ENCODE measurements at places on chromosomes 5 and 9. TPM values are rescaled to one million over a fixed set of nuclear protein-coding genes. Genes with fewer than 3 reads are reported as not detected.

- no peak for DNase-seq
These were observed 34.0 kb downstream of the B4GALT1 start for GRCh38 chr9:33133186-33133585.

DNA sequence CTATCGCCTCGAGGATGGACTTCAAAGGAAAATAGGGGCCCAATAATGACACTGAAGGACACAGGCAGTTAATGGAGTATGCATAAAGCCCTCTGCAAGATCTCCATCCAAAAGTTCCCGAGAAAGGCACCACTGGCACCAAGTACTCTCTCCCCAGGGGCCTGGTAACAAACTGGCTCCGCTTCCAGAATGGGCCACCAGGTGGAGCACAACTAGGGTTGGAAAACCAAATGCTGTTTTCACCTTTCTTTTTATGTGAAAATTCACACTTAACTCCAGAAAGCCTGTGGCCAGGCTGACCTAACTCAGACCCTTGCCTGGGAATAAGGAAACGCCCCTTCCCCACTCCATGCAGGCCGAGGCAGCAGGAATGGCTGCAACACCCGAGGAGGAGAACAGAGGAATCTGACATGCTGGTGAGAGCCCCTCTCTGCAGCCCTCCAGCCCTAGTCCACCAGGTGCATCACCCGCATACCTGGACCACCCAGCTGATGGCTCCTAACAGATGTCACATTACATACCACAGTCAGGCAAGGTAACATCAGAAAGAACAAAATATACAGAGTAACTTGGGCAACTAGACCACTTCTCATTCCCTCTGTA, 42.8 kb downstream of the CAMSAP1 start:
- peak; percentile 25 for DNase-seq

DNA sequence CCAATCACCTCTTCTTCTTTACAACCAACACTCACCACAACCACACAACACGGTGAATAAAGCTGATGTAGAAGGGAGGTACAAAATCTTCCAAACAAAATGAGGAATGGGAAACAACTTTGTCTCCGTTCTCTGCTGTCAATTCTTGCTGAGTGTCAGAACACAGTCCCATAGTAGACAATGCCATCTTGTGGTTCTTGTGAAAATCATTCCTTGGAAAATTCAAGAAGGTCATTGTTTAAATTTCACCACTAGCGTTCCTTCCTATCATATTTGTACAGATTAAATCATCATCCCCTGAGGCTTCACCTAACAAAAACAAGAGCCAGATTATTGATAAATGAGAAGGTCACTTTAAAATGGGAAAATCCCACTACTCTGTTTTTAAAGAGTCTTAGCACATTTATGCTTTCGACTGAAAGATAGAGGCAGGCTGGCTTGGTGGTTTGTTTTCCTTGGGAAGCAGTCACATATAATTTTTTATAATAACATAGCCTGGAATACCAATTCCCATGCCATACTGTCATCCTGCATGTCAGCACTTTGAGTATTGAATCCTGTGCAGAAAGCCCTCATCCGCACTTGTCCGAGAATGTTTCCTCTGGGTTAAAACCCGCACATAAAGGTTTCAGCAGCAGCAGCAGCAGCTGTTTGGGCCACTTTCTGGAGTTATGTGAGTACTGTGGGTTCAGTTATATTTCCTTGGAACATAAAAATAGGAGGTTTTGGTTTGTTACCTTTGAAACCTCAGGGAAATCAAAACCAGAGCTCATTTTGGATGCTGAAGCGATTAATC, 395.0 kb upstream of the SMARCA2 start:
- peak; percentile 20 for DNase-seq

DNA sequence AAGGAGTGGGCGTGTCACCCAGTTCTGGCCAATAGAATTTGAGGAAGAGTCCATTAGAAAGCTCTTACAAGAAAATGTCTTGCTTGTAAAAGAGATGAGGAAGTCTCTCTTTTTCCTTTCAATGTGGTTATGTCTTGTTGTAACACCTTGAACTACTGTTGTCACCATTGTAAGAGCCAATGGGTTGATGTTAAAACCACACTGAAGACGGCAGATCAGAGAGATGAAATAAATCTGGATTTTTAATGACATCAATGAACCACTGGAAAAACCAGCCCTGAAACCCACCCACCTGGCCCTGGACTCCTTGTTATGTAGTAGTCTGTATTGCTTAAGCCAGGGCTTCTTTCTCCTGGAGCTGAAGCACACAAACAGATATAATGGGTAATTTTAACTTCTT, 83.8 kb upstream of the ERCC6L2 start:
- no peak for DNase-seq

DNA sequence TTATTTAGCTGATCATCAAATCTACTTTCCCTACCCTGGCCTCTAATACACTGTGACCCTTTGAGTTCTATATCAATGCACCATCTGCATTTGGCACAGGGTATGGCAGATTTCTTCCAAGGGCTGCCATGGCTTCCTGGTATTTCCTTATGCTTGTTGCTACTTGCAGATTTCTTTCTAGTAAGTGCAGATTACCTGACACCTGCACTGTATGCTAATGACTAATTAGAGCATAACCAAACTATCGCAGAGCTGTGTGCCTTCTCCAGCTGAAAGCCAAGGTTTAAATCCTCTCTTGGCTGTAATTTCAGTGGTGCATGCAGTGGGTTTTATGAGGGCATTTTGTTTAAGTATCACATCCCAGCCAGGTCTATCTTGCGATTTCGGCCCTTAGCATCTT, 293.7 kb downstream of the KIF4B start:
- no peak for DNase-seq

DNA sequence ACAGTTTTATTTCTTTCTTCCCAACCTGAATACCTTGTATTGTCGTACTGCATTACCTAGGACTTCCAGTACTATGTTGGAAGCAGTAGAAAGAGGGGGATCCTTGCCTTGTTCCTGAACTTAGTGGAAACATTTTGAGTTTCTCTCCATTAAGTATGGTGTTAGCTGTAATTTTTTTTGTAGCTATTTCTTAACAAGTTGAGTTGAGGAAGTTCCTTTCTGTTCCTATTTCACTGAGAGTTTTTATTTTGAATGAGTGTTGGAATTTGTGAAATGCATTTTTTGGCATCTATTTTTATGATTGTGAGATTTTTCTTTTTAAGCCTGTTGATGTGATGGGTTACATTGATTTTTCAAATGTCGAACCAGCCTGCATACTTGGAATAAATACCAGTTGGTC, 49.0 kb downstream of the FSD1L start:
- DNase-seq = no peak

GRCh38 chr9:83047839-83048775, 14.8 kb downstream of the RASEF start:
- peak; percentile 91 for DNase-seq

DNA sequence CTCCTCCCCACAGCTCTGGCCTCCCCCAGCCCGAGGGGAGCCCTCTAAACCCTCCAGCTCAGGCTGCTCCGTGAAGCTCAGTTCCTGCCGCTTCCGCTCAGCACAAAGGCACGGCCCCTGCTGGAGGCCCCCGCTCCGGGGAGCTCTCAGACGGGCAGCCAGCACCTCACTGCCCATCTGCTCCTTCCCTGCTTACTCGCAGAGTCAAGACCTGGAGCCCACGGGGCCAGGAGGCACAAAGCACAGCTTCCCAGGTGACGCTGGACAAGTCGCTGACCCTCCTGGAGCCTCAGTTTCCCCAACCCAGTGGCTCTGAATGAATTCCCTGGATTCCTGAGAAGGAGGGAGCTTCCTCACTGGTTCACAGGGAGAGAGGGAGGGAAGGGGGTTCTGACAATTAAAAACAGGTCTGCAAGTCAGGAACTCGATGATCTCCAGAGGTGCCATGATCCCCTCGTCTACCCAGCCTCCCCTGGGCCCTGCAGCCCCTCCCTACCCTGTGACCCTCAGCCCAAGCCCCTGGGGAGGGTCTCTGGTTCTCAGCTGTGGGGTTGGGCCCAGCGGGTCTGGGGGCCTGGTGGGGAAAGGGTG, 36.2 kb downstream of the VAV2 start:
- DNase-seq = no peak

DNA sequence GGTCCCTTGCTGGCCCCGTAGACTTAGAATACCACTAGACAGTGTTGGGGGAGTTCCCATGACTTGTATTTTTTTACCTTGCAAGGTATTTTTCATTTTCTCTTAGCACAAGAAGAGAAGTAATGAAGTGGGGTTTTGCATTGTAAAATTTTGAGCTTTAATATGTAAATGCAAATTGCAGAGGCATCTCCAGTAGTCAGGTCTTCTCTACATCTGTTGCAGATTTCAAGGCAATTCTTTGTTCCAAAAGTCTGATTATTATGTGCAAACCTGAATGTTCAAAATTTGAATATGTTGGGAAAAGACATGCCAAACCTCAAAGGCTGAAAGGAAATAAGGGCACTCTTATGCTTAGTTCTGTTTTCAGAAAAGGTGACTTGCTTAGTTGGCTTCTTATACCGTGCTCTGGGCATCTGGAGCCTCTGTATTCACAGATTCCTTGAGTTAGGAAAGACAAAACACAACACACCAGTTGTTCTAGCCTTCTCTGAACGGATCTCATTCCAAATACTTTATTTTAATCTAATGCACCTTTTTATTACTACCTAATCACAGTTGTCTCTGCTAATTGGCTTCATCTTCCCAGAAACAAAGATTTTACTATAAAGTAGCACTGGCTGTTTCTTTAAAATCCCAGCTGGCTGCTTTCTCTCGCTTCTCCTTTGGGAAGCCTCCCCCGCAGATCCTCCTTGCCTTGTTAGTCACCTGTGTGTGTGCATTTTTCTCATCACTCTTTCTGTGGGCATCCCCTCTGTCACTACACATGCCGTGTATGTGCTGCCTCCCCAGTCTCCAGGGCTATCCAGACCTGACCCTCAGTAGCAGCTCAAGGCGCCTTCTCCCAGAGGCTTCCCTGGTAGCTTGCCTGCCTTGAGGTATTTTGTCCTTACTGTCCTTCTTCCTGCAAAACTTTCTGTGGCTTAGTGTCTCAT, 138.2 kb downstream of the TLE4 start:
- DNase-seq = no peak

- no peak for DNase-seq
These were observed 2.0 kb upstream of the AJM1 start for GRCh38 chr9:136840140-136840876.

GRCh38 chr5:95866435-95867040, 44.0 kb upstream of the GLRX start:
- DNase-seq = no peak

GRCh38 chr5:4700871-4701270, 439.3 kb upstream of the ADAMTS16 start:
- DNase-seq = no peak

DNA sequence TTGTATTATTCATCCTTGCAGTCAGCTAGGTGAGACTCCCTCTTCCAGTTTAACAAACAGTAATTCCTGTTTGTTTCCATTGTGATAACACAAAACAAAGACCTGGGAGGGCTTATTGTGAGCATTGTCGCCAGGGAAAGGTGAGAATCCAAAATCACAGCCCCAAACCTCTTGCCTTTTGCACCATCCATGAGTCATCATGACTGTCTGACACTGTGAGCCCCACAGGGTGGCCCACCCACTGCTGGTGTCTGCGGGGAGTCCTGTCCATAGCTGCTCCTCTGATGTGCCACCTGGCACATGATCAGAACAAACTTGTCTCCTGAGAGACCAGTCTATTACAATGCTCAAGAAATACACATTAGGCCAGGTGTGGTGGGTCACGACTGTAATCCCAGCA, 33.7 kb upstream of the S1PR3 start:
- no peak for DNase-seq

DNA sequence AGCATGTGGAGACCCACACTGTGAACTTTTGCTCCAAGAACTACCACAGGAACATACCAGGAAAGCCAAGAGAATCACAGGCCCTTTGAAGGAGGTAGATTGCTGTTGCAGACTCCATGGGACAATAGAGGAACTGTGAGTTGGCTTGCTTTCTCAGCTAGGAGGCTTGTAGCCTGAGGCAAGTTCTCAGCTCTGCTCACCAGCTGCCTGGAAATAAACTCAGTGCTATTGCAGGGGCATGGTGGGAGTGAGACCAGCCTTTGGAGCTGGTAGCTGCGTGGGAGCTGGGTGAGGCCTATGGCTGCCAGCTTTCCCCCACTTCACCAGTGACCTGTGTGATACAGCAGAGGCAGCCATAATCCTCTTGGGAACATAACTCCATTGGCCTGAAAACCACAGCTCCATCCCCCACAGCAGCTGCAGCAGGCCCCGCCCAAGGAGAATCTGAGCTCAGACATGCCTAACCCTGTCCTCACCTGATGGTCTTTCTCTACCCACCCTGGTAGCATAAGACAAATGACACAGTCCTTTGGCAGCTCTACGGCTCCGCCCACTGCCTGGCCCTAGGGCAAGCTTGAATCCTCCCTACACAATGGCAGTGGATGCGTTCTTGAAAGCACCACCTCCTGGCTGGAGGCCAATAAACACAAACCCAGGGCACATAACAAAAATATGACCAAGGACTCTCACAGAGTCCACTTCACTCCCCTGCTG, 389.5 kb downstream of the KIF4B start:
- DNase-seq = peak; percentile 35

DNA sequence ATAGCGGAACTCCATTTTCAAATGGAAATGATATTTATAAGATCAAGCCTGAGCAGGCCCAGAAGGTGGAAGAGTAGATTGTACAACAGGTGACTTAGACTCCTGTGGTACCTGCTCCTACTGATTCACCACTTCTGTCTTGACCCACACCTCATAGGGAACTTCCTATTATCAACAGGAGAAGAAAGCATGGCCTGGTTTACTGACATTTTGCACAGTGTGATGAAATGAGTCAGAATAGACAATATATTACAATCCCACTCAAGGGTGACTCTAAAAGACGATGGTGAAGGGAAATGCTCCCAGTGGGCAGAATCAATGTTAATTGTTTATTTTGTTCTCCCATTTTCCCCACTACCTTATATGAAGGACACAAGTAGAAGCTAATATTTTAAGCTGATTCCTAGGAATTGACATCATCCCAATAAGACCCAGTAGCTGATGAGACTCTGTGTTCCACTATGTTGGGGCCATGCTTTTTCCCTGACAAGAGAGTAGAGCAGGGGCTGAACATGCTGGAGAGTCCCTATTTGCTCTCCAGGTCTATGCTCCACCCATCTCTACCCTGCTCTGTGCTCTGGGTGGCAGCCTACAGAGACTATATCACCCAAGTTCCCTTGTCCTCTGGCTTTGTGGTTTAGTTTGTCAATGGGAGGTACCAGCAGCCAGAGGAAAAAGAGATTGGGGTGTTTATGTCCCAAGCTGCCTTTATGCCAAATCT, 163.4 kb upstream of the FSTL4 start:
- DNase-seq = no peak

- DNase-seq = peak; percentile 61
These were observed 299.4 kb upstream of the RASA1 start for GRCh38 chr5:86968301-86968753.

- DNase-seq = peak; percentile 26
These were observed 28.7 kb upstream of the ECM2 start for GRCh38 chr9:92564504-92564903.

MAMDC2 gene
- total RNA-seq = 0.37 TPM

SPATA31E1 gene
- total RNA-seq = not detected

ZSWIM6 gene
- total RNA-seq = 6.8 TPM

IGFBPL1 gene
- not detected for total RNA-seq

FOXD4 gene
- 1.2 TPM for total RNA-seq

SOHLH1 gene
- not detected for total RNA-seq

HAPLN1 gene
- not detected for total RNA-seq

FAM163B gene
- not detected for total RNA-seq

CDX1 gene
- not detected for total RNA-seq

RRAGA gene
- 26.1 TPM for total RNA-seq

Data from HT1080 (cell line).